ENCODE measurements at places on chromosomes 2 and 18. TPM values are rescaled to one million over a fixed set of nuclear protein-coding genes. Genes with fewer than 3 reads are reported as not detected.

GRCh38 chr2:156455361-156455975 lies 19.3 kb downstream of the GPD2 start:
- peak; percentile 51 for DNase-seq

GRCh38 chr2:142688856-142689605 lies 188.4 kb upstream of the KYNU start:
- no peak for DNase-seq

The SCG2 gene
- total RNA-seq: 5.0 TPM

The ALPI gene
- not detected for total RNA-seq

GRCh38 chr2:166333801-166334200 lies 41.9 kb downstream of the SCN9A start:
- no peak for DNase-seq

DNA sequence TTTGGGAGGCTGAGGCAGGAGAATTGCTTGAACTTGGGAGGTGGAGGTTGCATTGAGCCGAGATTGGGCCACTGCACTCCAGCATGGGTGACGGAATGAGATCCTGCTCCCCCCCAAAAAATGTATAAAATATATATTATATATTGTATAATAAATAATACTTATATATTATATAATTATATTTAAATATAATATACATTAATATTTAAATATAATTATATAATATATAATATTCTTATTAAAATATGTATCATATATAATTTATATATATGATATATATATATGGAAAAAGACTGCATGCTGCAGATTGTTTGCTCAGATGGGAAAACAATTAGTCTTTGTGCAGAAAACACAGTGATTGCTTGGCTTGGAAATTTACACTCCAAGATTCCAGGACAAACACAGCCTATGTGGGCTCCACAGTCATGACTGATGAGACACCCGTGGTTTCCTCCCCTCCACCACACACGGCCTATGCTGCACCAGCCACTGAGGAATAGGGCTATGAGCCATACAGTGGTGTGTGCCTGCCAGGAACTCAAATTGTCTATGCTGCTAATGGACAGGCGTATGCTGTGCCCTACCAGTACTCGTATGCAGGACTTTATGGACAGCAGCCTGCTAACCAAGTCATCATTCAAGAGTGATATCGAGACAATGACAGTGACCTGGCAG lies 30.0 kb downstream of the PMAIP1 start:
- DNase-seq: no peak

The COL4A4 gene
- not detected for total RNA-seq

GRCh38 chr2:171317492-171318125 lies 116.2 kb downstream of the METTL8 start:
- DNase-seq: no peak

The GATA6 gene
- 3.5 TPM for total RNA-seq

- peak; percentile 12 for DNase-seq
Observed at GRCh38 chr2:209577376-209578357, 153.8 kb downstream of the MAP2 start.

The CEP192 gene
- total RNA-seq: 37.2 TPM

The IL36G gene
- not detected for total RNA-seq

DNA sequence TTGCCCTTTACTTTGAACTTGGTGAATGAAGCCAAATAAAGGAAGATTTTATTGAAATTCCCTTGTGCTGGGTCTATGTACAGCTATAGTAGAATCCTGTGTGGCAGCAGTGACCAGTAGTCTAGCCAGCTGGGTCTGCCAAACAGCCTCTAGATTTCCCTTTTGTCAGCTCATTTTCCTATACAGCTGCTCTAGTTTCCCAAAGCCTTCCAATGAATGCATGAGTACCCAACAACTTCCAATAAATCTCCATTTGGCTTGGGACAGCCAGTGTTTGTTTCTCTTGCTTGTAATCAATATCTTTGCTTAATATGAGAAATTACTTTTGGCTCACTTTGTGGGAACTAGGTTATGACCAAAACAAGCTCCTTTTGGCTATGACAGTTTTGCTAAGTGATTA lies 43.6 kb downstream of the SCN9A start:
- DNase-seq: no peak

GRCh38 chr2:156309167-156309566 lies 23.4 kb downstream of the NR4A2 start:
- DNase-seq: no peak

DNA sequence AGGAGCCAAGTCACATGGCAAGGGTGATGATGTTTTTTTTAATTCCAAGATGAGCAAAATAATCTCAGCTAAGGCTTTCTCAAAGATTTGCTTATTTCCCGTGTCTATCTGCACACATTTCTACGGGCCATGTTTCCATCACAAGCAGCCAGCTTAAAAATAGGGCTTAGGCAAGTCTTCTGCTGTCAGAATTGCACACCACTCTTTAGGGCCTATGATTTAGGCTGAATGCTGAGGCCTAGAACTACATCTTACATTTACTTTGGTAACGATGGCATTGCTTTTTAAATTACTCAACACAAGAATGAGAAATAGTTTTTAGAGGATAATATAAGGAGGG lies 144.2 kb downstream of the RNF144A start:
- DNase-seq: no peak

- DNase-seq: no peak
Observed at GRCh38 chr2:212854116-212854515, 297.3 kb downstream of the IKZF2 start.

The CRACDL gene
- not detected for total RNA-seq

DNA sequence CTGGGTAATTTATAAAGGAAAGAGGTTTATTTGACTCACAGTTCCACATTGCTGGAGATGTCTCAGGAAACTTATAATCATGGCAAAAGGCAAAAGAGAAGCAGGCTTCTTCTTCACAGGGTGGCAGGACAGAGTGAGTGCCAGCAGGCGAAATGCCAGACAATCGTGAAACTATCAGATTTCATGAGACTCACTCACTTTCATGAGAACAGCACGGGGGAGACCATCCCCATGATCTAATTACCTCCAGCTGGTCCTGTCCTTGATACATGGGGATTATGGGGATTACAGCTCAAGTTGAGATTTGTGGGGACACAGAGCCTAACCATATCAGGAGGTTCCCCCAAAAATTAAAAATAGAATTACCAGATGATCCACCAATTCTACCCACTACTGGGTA lies 675.5 kb upstream of the SLC8A1 start:
- DNase-seq: no peak

DNA sequence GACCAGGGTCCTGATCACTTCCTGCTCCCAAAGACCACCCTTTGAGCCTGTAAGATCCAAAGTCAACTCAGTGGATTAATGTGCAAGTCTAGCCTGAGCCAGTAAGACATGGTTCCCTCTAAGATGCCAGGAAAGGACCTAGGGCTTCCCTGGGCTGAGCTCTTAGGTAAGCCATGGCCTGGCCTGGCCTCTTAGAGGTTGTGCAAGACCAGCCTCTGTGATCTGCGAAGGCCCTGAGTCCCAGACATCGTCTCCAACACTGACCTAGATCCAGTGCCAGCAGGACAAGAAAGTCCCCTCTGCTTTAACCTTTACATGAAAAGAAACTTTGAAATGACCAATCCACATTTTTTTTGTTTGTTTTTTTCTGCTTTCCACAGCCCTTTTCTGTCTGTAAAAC lies 73.6 kb upstream of the CYP1B1 start:
- no peak for DNase-seq

The ACTG2 gene
- 78.8 TPM for total RNA-seq

DNA sequence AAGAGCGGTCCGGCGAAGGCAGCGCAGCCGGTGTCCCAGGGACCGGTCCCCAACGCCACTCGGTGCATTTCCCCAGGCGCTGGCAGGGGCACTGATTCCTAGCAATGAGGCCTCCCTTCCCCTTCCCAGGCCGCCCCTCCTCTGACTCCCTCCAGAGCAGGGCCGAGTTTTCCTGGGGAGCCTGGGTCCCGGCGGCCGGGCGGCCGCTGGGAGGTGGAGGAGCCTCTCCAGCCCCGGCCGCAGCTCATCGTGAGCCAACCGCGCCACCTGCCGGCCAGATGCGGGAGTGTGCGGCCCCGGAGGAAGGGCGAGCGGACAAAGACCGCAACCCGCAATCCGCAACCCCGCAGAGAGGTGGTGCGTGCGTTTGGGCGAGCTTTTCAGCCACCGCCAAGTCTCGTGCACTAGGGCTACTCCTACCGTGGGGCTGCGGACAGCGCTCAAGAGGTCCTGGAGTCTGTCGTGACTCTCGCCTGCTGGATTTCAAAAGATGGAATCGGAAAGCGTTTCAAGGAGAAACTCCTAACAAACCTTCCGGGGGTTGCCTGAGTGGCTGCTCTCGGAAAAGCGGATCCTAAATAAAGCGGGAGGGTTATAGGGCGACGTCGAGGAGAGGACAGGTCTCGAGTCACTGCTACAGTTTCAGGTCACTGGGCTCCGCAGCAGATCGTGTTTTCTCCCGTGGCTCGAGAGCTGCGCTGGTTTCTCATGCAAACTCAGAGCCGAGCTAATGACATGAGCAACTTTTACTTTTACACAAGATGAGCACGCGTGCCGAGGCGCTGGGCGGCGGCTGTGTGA lies 1.5 kb upstream of the EPHA4 start:
- peak; percentile 75 for DNase-seq

The IGFBP5 gene
- total RNA-seq: not detected

Data from SJSA1 (cell line).